Lung (tissue), 17 donors: ENCODE measurements at places on chromosomes 6 and 20. TPM values are rescaled to one million over a fixed set of nuclear protein-coding genes. Genes with fewer than 3 reads are reported as not detected.

- no peak for DNase-seq
- H3K4me1 ChIP-seq, result peaks cover 4% of the 10 kb centered on the region
- H3K4me3 ChIP-seq, result no peak overlapping the region
These were observed 49.1 kb upstream of the PTPRT start for GRCh38 chr20:43238833-43239232.

C6orf58 gene
- not detected for total RNA-seq

- no peak overlapping the region for H3K27ac ChIP-seq
- H3K27me3 ChIP-seq, result no peaks in the 10 kb centered on the region
- no peaks in the 10 kb centered on the region for H3K36me3 ChIP-seq
- no peak overlapping the region for H3K4me3 ChIP-seq
- peaks cover 13% of the 10 kb centered on the region for H3K4me1 ChIP-seq
These were observed 631.4 kb downstream of the CDH26 start for GRCh38 chr20:60589623-60590022.

DNA sequence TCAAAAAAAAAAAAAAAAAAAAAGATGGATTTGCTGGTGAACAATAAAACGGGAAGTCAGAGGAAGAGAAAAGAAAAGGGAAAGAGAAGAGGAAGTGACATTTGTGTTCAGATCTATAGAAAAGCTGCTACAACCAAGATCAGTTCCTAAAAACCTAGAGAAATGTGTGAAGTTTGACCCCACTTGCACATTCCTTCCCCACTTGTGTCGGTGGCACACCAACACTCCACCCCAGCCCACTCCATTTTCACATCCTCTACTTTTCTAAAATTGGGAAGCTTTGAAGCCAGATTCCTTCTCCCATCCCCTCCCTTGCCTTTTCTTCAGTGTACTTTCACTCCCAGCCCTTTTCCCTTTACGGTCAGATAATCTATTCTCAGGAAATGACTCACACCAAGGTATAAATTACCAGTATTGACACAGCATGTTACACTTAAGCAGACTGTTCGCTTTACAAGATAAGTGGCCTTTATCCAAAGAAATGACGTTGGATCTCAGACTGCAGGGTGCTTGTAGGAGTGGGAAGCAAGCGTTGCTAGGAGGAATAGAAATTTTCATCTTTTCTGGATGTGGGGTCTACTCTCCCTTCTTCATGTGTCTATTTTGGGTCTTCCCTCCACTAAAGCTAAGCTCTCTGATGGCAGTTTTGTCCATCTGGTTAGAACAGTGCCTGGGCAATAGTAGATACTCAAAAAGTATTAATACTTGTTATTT lies 92.5 kb upstream of the ADGRF1 start:
- DNase-seq, result peak; percentile 66
- no peaks in the 10 kb centered on the region for H3K36me3 ChIP-seq

- no peaks in the 10 kb centered on the region for H3K27me3 ChIP-seq
- H3K36me3 ChIP-seq, result peaks cover 40% of the 10 kb centered on the region
- DNase-seq, result no peak
- no peak overlapping the region for H3K27ac ChIP-seq
- no peak overlapping the region for H3K4me3 ChIP-seq
These were observed 35.7 kb downstream of the TTI1 start for GRCh38 chr20:37997516-37997915.

GRCh38 chr6:32118782-32119628 lies 9.0 kb downstream of the ATF6B start:
- no peak overlapping the region for H3K4me3 ChIP-seq
- peaks cover 43% of the 10 kb centered on the region for H3K36me3 ChIP-seq
- peak; percentile 91 for DNase-seq
- H3K27ac ChIP-seq, result peak overlapping the region; percentile 15
- H3K27me3 ChIP-seq, result no peaks in the 10 kb centered on the region
- peaks cover 11% of the 10 kb centered on the region for H3K4me1 ChIP-seq

GRCh38 chr6:150929416-150929815 lies 63.9 kb downstream of the MTHFD1L start:
- H3K27ac ChIP-seq, result no peak overlapping the region
- H3K4me1 ChIP-seq, result no peaks in the 10 kb centered on the region
- peaks cover 5% of the 10 kb centered on the region for H3K36me3 ChIP-seq
- no peak overlapping the region for H3K4me3 ChIP-seq
- H3K27me3 ChIP-seq, result no peaks in the 10 kb centered on the region
- no peak for DNase-seq

RBM24 gene
- total RNA-seq, result 3.0 TPM

CTAGE9 gene
- not detected for total RNA-seq

- H3K27me3 ChIP-seq, result no peaks in the 10 kb centered on the region
- H3K4me3 ChIP-seq, result no peak overlapping the region
- H3K27ac ChIP-seq, result no peak overlapping the region
- H3K4me1 ChIP-seq, result no peaks in the 10 kb centered on the region
- H3K36me3 ChIP-seq, result no peaks in the 10 kb centered on the region
These were observed 1643.3 kb downstream of the GRIK2 start for GRCh38 chr6:103036846-103037245.

OPRM1 gene
- total RNA-seq, result not detected

DNA sequence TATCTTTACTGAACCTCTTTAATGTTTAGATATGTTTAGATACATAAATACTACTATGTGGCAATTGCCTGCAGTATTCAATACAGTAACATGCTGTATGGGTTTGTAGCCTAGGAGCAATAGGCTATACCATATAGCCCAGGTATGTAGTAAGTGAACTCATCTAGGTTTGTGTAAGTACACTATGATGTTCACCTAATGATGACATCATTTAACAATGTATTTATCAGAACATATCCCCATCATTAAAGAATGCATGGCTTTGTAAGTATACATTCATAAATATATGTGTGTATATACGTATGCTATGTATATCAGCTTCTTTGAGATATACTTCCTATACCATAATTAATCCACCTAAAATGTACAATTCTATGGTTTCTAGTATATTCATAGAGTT lies 631.2 kb upstream of the MAN1A1 start:
- no peak overlapping the region for H3K4me3 ChIP-seq
- no peaks in the 10 kb centered on the region for H3K27me3 ChIP-seq
- H3K36me3 ChIP-seq, result no peaks in the 10 kb centered on the region
- H3K27ac ChIP-seq, result no peak overlapping the region
- no peak for DNase-seq

GRCh38 chr6:73565767-73566485 lies 45.1 kb upstream of the EEF1A1 start:
- no peaks in the 10 kb centered on the region for H3K27me3 ChIP-seq
- H3K36me3 ChIP-seq, result no peaks in the 10 kb centered on the region
- peak; percentile 13 for DNase-seq

SAMD5 gene
- 35.5 TPM for total RNA-seq

SLC2A4RG gene
- total RNA-seq, result 121 TPM
